Activated CD4-positive, CD25-positive, alpha-beta regulatory T cell (primary cell): ENCODE measurements at places on chromosomes 2 and 18.

GRCh38 chr2:15127876-15128275, 433.3 kb downstream of the NBAS start:
- no peak for DNase-seq

- DNase-seq: no peak
These were observed 20.2 kb upstream of the ADNP2 start for GRCh38 chr18:80088823-80089222.

GRCh38 chr18:42409005-42409404, 454.0 kb downstream of the PIK3C3 start:
- DNase-seq: no peak

DNA sequence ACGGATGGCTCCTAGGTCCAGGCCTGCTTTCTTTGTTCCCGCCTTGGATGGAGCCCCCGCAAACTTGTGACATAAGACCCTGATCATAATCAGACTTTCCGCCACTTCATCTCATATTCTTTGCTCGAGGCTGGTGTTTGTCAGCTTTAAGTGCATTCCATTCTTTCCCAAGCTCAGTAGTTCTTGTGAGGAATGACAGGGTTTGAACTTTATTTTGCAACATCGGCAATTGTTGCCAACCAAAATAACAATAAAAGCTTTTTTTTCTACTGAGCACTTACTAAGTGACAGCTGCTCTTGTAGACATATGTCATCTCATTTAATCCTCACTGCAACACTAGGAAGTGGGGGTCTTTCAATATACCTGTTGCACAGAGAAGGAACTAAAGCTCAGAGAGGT, 178.8 kb upstream of the ST6GAL2 start:
- no peak for DNase-seq

GRCh38 chr2:207480521-207481040, 49.2 kb upstream of the CREB1 start:
- DNase-seq: no peak

DNA sequence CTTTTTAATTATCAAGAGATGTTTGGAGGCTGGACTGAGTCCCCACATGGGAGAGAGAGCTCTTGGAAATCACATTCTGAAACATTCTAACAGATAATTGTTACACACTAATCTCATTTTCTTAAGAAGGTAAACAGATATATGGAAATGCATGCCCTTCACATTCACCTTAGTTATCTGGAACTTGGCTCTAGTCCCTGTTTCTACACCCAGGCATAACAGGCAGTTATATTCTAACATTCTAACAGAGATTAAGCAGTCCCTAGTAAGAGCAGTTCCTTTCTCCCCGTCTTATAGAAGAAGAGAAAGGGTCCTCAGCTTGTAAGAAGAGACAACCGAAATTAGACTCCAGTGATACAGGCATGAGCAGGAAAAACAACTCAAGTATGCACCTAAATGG, 385.4 kb downstream of the SOX11 start:
- no peak for DNase-seq

GRCh38 chr2:129857200-129857599, 122.3 kb upstream of the RAB6C start:
- no peak for DNase-seq

GRCh38 chr2:230660294-230661060, 52.2 kb upstream of the CAB39 start:
- DNase-seq: peak; percentile 16

DNA sequence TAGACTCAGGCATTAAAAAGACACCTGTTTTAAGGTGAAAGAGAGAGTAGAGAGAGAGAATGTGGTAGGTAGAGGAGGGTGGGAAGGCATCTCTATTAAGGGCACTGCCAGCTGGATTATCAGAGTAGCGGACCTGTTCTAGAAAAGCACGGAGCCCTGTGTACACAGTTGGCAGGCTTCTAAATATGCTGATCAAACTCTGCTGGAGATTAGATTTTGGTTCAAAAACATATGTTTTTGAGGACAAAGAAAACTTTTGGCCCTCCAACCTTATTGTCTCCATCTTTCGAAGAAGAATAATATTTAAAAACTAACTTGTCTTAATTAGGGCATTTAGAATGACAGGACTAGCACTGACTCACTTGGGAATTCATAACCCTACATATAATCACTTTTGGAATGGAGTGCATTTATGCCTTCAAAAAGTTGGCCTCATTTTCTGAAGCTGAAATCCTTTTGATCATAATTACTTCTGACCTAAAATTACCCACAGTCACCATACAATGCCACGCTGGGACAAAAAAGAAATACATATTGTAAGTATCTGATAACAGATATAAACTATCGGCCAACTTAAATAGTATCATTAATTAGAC, 254.6 kb downstream of the MEIS1 start:
- DNase-seq: no peak

DNA sequence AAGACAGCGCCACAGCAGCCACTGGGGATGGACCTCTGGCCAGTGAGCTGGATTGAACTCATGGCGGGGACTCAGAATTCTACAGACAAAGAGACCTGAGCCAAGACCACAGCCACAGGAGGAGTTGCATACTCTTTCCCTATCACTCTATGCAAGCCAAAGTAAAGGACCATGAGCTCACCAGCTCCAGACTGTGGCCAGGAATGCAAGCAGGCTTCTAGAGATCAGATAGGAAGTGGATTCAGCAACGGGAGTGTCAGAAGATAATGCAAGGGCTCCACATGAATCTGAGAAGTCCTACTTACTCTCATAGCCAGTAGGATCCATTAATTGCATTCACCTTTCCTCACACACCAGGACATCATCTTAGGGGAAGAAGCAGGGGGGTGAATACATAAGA, 415.4 kb upstream of the POU3F3 start:
- DNase-seq: no peak

DNA sequence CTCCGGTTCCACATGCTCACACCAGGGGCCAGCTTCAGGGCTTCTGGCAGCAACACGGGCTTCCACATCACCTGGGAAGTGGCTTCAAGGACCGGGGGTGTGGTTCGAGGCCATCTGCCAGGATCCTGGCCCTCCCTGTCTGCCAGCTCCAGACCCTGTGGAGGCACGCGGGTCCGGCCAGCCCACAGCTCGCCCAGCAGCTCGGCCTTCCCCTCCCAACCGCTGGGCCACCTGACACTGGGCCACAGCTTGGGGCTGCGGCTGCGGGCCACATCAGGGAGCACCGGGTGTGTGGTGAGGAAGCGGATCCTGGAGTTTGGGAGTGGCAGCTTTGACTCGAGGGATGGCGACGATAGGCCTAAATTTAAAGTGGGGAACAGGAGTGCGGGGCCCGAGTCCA, 7.0 kb downstream of the C2orf81 start:
- DNase-seq: no peak

- no peak for DNase-seq
These were observed 213.0 kb upstream of the HAAO start for GRCh38 chr2:43005245-43005974.

- DNase-seq: no peak
These were observed 13.3 kb upstream of the PXDN start for GRCh38 chr2:1757567-1757966.

DNA sequence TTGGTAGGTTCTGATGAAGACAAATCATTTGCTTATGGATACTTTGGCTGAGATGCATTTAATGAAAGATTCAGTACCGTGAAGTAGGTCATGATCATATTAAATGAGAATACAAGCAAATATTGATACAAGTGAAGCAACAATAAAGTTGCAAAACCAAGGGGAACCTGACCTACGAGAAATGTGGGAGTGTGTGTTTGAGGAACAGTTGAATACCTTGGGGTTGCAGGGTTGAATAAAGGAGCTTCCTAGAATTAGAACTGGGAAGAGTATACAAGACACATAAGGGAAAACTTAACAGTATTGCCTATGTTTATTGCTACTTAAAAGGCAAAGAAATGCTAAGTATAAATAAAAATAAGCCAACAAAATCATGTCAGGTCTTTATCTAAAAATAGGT, 702.9 kb downstream of the ERBB4 start:
- no peak for DNase-seq
